NCI-H1930 (cell line): ENCODE measurements at places on chromosomes 7 and 10.

DNA sequence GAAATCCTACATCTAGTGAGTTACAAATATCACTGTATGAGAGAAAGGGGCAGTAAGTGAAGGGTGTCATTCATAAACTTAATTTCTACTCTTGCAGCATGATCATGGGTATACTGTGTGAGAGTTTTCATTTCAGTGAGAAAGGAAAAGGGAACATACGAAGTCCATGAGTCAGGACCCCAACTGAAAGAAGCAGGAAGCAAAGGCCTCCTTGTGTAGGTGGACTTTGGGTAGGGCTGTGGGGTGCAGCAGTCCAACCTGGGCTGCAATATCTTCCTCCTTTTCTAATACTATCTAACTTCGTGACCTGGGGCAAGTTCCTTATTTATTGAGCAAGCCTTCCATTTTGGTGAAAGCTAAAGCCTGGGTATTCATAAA, 248.2 kb upstream of the TCF7L2 start:
- no peak for DNase-seq

GRCh38 chr10:62687230-62687748, 117.2 kb upstream of the ADO start:
- DNase-seq: no peak

GRCh38 chr7:92839901-92840300, 3.5 kb upstream of the CDK6 start:
- no peak for DNase-seq

DNA sequence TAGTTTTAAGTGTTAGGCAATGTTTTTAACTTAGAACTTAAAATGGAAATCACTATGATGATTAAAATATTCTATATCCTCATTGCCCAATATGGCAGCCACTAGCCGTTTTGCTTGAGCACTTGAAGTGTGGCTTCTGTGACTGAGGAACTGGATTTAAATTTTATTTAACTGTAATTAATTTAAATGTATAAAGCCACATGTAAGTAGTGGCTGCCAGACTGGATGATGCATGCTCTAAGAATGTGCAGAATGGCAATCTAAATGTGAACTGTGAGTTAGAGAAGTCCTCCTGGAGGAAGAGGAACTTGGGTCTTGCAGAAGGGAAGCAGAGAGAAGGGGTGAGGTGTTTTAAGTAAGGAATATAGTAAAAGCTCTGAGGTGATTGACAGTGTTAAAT, 451.4 kb downstream of the SUGCT start:
- no peak for DNase-seq

- no peak for DNase-seq
Measured at GRCh38 chr7:121797657-121798452, 75.1 kb upstream of the PTPRZ1 start.

GRCh38 chr10:32888161-32888927, 69.7 kb downstream of the ITGB1 start:
- no peak for DNase-seq

GRCh38 chr7:87635921-87636320, 7.7 kb downstream of the RUNDC3B start:
- no peak for DNase-seq

DNA sequence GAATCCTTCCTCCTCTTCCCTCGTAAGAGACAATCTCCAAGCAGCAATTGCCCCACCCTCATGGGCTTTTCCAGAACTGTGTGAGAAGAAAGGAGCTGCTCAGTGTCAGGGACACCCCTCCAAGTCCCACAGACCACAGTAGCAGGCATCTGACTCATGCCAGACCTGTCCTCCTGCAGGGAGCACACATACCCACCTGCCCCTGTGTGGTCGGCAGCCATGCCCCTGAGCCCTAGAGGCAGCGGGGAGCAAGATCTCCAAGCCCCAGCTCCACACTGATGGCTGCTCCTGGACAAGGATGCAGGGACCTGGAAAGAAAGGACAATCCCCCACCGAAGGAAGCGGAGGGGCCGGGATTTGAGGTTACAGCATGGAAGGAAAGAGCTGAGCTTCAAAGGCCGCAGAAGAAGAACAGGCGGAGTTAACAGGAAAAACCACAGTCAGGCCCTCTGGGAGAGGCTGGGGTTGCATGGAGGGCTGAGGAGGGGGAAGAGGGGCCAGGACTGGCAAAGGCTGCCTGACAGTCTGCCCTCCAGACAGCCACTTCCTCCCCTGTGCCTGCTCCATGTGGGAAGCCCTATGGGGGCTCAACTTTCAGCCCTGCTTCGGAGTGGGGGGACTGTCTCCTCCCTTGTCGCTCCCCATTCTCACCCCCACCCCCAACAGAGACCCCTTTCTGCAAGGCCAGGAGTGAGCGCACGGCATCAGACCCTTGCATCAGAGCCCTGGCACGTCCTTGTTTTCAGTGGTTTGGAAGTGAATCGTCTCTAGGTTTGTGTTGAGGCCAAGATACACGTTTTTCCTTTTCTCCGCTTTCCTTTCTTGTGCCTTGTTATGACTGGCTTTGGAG, 46.8 kb downstream of the ASB13 start:
- DNase-seq: no peak

DNA sequence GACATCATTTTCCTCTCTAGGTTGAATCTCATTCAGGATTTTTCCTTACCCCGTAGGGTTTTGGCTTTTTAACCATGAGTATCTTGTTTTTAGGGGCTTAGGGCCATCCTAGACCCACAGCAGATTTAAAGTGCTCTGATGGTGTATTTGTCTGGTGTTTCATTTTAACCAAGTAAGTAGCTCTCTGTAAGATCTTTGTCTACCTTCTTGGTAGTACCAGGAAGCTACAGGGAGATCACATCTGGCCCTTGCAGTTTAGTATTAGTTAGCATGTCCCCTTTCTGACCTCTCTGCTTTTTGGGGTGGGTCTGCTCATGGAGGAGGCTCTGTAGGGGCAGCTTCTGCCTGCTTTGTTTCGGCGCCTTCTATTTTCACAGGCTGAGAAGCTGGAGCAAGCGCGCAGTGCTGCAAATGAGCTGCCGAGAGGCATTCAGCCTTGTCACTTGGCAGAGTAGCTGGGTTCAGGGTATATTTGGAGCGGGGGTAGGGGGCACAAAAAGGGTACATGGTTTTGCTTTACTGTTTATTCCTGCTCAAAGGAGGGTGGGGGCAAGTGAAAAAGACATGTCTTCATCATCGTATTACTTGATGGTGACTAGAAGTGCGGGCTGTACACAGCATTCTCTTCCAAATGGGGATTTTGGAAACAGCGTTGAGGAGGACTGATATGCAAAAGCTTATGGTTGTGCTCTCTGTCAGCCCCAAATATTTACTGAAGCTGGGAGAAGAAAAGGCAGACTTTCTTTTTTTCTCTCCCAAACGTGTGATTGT, 146.3 kb downstream of the CELF2 start:
- no peak for DNase-seq

- DNase-seq: no peak
Measured at GRCh38 chr7:90645784-90646183, 49.7 kb downstream of the CDK14 start.

DNA sequence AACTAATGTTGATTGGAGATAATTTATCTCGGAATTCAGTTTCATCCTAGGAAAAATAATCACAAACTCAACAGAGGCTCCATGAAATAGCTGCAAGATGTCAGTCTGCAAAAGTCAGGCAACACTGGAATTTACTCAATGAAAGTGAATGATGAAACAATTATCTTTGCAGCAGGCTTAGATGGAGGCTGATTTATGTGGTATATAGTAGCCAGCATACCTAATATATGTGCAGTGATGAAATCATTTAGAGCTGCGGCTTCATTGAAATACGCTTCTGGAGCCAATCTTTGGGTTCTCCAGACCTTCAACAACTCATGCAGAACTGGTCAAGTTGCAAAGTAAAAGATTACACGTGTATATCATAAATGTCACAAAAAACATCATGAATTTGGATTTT, 113.3 kb downstream of the ITGA8 start:
- no peak for DNase-seq

- no peak for DNase-seq
Measured at GRCh38 chr10:132220061-132220460, 33.3 kb downstream of the DPYSL4 start.

GRCh38 chr7:34761627-34762026, 103.6 kb downstream of the NPSR1 start:
- DNase-seq: no peak

- DNase-seq: no peak
Measured at GRCh38 chr10:79111846-79112614, 43.3 kb downstream of the ZMIZ1 start.

GRCh38 chr7:140639366-140640053, 1.1 kb downstream of the DENND2A start:
- DNase-seq: no peak

- DNase-seq: no peak
Measured at GRCh38 chr10:12214763-12215218, 18.8 kb downstream of the CDC123 start.

DNA sequence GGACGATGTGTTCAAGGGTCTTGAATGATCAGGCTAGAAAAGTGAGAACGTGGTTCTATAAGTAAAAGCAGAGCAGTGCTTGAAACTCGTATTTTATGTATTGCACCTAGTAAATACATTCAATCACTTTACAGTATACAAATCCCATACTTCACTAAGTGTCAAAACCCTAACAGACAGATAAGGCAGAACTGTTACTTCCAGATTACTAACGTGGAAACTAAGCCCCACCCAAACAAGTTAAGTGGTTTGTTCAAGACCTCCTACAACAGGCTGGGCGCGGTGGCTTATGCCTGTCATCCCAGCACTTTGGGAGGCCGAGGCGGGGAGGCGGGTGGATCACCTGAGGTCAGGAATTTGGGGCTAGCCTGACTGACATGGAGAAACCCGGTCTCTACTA, 9.2 kb upstream of the MYO1G start:
- DNase-seq: no peak

DNA sequence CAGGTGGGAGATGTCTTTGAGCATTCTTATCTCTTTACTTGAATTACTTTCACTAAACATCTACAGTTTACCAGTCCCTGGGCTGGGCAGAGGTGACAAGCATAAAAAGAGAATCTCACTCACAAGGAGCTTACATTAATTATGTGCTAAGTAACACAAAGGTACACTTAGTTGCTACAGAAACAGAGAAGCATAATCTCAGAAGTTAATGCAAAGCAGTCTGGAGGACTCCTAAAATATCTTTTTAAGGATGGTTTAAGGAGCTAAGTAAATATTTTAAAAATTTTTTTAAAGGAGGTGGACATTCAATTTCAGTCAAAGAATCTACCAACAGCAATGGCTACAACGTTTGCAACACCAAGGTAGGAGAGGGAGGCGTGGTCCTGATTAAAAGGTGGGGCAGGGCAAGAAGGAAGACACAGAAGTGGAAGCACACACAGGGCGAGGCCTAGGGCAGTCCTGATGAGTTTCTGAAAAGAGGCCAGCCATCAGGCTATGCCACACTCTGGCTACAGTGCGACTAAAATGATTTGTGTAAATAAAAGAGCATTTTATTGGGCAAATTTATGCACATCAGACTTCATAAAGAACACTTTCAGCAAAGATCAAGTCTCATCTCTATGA, 5.3 kb downstream of the LARP4B start:
- no peak for DNase-seq

GRCh38 chr10:127386606-127387327, 162.3 kb upstream of the NPS start:
- DNase-seq: no peak
